Skeletal muscle tissue (tissue), 5 donors: ENCODE measurements at places on chromosomes 4 and X. TPM values are rescaled to one million over a fixed set of nuclear protein-coding genes. Genes with fewer than 3 reads are reported as not detected.

The RRH gene
- under 0.01 TPM for total RNA-seq

The MAGEB10 gene
- total RNA-seq = not detected

The PLP1 gene
- total RNA-seq = 41.8 TPM

The SAGE1 gene
- not detected for total RNA-seq
